CD4-positive, alpha-beta T cell treated with Interleukin-6 at 100 ng/mL for 8 hours (primary cell): ENCODE measurements at places on chromosomes 3 and 15.

DNA sequence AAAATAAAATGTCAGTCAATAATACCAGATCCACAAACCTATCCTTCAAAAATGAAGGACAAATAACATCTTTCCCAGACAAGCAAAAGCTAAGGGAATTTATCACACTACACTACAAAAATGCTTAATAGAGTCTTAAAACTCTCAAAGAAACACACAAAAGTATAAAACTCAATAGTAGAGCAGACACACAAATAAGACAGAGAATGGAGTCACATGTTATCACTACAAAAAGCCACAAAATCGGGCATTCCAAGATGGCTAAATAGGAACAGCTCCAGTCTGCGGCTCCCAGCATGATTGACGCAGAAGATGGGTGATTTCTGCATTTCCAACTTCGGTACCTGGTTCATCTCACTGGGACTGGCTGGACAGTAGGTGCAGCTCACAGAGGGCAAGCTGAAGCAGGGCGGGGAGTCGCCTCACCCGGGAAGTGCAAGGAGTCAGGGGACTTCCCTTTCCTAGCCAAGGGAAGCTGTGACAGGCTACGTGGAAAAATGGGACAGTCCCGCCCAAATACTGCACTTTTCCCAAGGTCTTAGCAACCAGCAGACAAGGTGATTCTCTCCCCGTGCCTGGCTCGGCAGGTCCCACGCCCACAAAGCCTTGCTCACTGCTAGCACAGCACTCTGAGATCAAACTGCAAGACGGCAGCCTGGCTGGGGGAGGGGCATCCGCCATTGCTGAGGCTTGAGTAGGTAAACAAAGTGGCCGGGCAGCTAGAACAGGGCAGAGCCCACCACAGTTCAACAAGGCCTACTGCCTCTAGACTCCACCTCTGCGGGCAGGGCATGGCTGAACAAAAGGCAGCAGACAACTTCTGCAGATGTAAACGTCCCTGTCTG, 46.3 kb downstream of the SENP7 start:
- peak; percentile 40 for DNase-seq

- DNase-seq = no peak
These were observed 394.1 kb downstream of the PTPRG start for GRCh38 chr3:61955483-61955882.

DNA sequence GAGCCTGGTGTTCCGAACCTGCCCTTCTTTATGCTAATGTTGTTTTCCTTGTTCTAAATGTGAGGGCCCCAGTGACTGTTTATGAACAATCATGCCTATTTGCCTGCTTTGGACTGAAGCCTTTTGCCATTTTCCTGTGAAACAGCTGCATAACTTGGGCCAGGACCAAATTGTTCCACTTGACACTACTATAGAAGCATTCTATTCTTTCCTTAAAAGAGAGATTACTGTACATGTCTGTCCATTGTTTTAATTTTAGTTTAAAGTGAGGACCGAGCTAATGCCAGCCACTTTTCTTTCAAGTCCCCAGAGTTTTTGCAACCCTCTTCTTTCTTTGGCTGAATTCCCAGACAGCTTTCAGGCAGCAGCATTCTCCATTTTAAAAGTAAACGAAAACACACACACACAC, 980.3 kb downstream of the CADM2 start:
- DNase-seq = no peak

DNA sequence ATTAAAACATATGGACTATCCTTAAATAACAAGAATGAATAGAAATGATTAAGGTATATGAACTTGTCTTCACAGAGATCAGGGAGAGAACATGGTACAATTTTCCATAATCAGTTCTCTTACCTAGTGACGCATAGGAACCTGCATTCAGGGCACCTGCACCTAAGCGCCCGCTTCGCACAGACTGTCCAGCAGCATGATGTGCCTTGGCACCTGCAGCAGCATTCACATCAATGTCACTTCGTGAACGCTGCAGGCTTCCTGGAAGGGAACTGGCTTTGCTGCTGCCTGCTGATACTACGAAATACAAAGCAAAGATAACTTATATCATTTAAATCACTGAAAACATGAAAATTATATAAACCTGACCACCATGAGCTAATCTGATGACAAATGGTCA, 115.2 kb downstream of the CLASP2 start:
- no peak for DNase-seq

GRCh38 chr15:56428821-56429458, 36.0 kb downstream of the MNS1 start:
- DNase-seq = no peak

GRCh38 chr3:79521221-79521848, 246.5 kb downstream of the ROBO1 start:
- DNase-seq = no peak

DNA sequence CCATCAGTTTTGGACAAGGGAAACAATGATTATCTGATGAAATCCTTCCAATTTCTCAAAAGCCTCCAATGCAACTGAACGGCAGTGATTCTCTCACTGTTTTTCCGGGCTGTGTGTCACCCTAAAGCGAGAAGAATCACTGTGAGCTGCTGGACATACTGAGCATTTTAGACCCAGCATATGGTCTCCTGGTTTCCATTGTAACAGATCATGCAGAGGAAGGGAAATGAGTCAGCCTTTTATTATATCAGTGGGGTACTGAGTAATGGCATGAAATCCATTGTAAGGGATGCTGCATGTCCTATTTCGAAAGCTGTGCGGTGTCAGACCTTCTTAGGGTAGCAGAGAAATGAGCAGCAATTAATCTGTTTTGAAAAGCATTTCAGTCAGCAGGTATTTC, 287.1 kb downstream of the IL5RA start:
- DNase-seq = no peak

DNA sequence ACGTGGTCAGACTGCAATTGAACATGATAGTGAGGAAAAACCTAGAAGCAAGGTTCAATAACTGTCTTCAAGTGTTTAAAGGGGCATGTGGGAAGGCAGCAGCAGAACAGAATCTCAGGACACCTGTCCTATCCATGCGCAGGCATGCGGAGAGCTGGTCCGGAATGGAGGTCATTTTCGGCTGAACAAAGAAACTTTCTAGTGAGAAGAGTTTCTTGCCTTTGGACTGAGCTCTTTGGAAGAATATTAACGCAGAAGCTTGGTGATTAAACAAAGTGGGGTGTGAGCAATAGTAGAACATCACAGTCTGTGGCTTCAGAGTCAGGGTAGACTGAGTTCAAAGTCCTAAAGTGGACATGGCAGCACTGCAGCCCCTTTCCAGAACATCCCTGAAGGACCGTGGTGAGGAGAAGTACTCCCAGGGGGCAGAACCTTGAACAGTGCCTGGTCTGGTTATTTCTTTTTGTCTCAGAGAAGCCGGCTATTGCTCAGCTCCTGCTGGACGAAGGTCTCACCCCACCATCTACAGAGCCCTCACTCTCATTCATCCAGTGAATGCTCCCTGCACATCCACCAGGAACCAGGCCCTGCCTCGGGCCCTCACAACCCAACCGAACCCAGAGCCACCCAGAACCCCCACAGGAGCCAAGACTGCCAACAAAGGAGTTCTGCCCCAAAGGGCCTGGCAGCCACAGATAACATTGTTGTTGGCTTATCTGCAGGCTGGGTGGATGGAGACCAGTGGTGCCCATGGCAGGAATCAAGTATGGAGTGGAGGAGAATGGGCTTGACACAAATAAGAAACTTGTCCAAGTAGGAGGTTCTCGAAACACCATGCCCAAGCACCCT, 2.8 kb upstream of the SSUH2 start:
- DNase-seq = no peak

DNA sequence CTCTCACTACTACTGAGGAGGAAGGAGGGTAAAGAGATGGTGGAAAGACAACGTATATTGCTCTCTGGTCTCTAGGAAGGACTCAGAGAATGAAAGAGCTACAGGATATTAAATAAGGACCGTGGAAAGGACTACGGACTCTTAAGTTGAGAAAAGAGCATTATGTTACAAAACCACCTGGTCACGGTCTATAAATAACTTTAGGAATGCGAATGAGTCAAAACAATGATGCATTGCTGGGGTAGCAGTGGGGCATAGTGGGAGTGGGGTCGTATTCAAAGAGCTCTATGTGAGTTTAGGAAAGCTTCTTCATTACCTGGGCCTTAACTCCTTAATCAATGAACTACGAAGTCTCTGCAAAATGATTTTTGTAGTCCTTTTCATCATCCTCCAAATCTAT, 295.7 kb upstream of the SOX14 start:
- DNase-seq = no peak

- DNase-seq = peak; percentile 12
These were observed 3.6 kb downstream of the KAT2B start for GRCh38 chr3:20043825-20044224.

DNA sequence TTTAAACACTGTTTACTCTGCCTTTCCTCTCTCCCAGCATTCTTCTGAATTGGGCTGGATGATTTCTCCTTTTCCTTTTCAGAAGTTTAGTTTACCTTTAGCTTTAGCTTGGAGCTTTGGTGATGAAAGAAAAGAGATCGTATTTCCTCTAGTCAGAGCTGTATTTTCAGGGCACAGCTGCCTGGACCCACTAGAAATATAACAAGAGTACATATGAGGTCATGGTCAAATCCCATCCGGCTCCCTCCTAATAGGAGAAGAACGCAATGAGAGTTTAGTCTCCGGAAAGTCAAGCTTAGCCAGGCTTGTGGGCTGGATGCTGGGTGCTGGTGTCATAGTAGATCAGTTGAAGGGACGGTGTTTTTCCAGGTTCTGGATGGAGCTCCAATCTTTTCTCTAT, 177.1 kb upstream of the PFN2 start:
- DNase-seq = no peak

GRCh38 chr15:83650831-83651230, 3.1 kb upstream of the ADAMTSL3 start:
- no peak for DNase-seq

GRCh38 chr3:182737825-182738224, 55.5 kb upstream of the ATP11B start:
- DNase-seq = no peak

- no peak for DNase-seq
These were observed 11.7 kb downstream of the ARHGEF26 start for GRCh38 chr3:154132777-154133375.

DNA sequence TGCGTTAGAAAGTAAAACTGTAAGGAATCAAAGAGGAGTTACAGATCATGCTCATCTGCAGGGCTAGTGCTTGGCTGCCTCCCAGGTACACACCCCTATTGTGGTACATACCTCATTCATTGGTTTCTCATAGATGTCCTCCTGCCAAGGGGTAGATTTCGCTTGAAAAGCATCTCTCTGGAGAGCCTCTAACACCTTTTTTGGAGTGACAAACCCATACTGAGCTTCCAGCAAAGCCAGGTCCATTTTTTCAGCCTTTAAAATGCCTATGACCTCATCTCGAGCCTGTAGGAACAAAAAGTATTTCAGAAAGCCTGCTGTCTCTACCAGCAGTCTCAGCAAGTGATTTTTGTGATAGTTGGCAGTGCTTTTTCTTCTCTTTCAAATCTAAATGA, 112.1 kb downstream of the CMSS1 start:
- no peak for DNase-seq

GRCh38 chr3:70603103-70603502, 290.7 kb upstream of the MDFIC2 start:
- no peak for DNase-seq

- DNase-seq = no peak
These were observed 639 bp downstream of the NIPA1 start for GRCh38 chr15:22786868-22787698.

DNA sequence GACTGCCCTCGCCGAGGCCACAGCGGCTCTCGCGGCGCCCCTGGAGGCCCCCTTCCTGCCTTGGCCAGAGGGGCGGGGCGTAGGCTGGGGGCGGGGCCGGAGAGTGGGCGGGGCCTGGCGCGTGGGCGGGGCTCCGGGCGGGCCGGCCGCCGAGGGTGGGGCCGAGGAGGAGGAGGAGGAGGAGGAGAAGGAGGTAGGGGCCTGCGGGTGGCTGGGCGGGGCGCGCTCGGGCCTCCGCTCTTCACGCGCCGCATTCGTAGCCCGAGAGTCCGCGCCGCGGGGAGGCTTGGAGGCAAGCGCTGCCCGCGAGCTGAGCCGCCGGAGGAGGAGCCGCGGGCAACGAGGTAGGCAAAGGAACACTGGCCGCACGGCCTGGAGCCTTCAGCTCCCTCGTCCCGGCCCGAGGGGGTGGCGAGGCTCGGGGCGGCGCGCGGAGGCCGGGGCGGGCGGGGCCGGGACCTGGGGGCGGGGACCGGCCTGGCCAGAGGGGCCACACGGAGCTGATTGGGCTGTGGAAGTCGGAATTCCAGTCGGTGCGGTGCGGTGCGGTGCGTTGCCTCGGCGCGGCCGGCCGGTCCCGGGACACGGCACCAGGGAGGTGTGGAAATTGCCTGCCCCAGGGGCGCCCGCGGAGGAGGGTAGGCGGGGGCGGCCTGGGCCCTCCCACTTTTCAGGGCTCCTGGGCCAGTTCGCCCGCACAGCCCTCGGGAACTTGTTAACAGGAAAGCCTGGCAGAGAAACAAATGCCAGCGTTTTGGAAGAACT, at the start of gene PPP2R3A:
Gene PPP2R3A (plus strand): TSS at position 223 of the 765 bp plus-strand sequence. CDS start 35,771 bp downstream, outside the sequence.
- peak; percentile 58 for DNase-seq

DNA sequence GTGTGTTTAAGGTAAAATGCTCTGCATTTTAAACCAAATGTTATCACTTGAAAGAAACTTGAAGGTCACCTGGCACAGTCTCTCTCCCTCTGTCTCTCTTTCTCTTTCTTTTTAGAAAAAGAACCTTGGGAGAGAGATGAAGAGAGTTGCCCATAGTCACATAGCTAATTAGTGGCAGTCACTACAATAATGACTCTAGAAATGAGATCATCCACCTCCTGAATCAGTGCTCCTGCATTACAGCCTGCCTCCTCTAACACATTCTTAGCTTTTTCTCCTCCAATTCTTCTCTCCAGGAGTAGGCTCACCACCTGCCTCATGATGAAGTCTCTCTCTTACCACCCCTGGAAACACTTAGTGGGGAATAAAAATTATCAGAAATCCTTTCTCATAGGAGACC, 2.5 kb downstream of the MYH15 start:
- DNase-seq = no peak

- no peak for DNase-seq
These were observed 50.0 kb downstream of the CYP19A1 start for GRCh38 chr15:51288143-51289065.

DNA sequence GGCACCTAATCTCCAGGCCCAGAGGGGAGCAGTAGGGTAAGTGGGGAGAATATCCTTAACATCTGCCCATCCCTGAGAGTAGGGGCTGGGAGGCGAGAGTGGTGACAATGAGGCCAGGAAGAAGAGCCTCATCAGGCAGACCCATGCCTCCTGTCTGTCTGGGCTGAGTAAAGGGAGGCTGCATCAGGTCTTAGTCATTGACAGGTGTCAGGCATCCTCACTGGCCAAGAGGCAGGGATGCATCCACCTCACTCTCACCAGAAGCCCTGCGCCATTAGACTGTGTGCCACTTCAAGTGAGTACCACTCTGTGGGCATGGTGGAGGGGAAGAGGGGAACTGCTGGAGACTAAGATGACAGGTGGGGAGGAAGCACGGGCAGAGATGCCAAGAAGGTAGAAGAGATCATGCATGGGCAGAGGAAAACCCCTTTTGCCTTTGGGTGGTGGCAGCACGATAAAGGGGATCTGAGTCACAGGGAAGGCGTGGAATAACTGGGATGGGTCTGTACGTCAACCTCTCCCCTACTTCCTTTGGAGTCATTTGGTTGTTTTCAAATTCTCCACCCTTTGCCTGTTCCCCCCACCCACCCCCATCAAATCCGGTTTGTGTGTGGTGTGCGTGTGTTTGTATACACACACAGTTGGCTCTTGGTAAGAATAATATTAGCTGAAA, 14.1 kb downstream of the ANAPC13 start:
- no peak for DNase-seq

GRCh38 chr3:117103675-117104074, 394.1 kb downstream of the TUSC7 start:
- no peak for DNase-seq

GRCh38 chr3:39158148-39158715, 4.8 kb upstream of the CSRNP1 start:
- no peak for DNase-seq

GRCh38 chr3:115084686-115085085, 62.4 kb downstream of the ZBTB20 start:
- no peak for DNase-seq
